ENCODE measurements at places on chromosomes 16 and 17. TPM values are rescaled to one million over a fixed set of nuclear protein-coding genes. Genes with fewer than 3 reads are reported as not detected.

- DNase-seq = no peak
These were observed 23.4 kb downstream of the NMRAL1 start for GRCh38 chr16:4450931-4451519.

GRCh38 chr16:69404275-69404805, 18.5 kb upstream of the TERF2 start:
- DNase-seq = no peak

KCNG4 gene
- polyA plus RNA-seq = not detected

KREMEN2 gene
- not detected for polyA plus RNA-seq

KRTAP2-1 gene
- polyA plus RNA-seq = not detected

ATP1B2 gene
- polyA plus RNA-seq = 0.05 TPM

DNA sequence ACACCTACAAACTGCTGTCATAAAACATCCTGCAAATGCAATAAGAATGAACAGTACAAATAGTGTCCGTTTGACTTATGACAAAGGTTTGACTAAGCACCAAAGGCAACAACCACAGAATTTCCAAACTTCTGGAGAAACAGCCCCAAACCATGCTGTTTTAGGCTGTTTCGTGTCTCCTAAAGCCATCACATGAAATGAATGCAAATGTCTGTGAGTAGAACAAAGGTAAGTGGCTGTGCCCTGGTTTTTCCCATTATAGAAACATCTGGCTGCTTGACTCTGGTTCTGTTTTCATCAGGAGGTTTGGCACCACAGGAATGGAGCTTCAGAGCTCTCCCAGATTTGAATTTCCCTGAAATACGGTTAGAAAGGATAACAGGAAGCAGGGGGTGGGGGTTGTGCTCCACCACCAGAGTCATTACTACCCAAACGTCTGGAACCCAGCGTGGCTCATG, 4.6 kb upstream of the EMP2 start:
- DNase-seq = no peak

DNA sequence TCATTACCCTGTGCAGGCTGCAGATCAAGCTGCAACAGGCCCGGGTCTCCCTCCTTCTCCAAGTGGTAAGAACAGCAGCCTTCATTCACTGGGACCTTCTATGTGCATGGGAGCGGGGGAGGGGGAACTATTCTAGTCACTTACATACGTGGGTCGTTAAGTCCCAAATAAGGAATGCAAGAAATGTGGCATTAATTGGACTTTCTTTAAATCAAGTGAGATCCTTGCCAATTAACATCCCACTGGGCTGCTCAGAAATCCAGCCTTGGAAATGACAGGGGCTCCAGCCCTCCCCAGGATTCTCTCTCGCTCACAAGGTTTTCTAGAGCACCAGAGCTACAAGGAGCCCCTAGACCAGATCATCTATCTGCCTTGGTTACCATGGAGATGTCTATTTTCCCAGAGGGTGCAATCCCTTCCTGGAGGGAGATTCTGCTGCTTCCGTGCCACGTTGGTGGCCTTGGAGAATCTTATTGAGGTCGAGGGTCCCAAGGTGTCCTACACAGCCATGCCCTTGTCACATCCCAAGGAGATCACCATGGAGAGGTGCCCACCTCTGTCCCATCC, 5.2 kb upstream of the EIF1 start:
- no peak for DNase-seq

- no peak for DNase-seq
These were observed 6.3 kb upstream of the MMP28 start for GRCh38 chr17:35801583-35802224.

DNA sequence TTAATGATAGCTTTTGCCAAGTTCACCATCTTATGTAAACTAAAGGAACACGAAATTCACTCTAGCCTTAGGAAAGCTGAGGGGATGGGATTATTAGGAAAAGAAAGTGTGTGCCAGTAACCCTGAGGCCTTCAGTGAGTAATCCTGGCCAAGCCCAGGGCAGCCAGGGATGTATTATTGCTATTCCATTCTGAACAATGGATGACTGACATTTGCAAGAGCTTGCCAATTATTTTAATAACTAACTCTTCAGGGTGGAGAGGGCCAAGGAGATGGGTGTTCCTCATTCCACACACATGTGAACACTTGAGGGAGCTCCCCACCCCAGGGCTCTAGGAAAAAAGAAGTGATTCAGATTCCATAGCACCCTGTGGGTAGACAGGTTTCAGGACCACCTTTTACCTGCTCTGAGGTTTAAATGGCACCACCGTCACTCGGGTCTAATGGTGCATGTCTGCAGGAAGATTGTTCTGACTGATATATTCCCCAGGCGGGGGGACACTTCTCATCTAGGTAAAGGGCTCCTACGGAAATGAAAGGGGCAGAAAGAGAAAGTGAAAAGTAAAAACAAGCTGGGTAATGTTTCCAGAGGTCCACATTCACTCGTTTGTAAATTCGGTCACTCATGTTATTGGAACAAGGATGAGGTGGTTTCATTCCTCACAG, 41.5 kb downstream of the TK2 start:
- no peak for DNase-seq

- DNase-seq = no peak
These were observed 58.0 kb downstream of the RBFOX3 start for GRCh38 chr17:79552824-79553223.

All from AG04450 (cell line).